ENCODE measurements at places on chromosomes 3 and 15. TPM values are rescaled to one million over a fixed set of nuclear protein-coding genes. Genes with fewer than 3 reads are reported as not detected.

Gene ZBTB47
- not detected for polyA plus RNA-seq

Gene TMOD3
- polyA plus RNA-seq, result 19.3 TPM

Gene CRBN
- 113 TPM for polyA plus RNA-seq

Gene FAM81A
- 23.1 TPM for polyA plus RNA-seq

Gene SNAP23
- polyA plus RNA-seq, result 173 TPM

Gene GREM1
- polyA plus RNA-seq, result not detected

Gene RTP3
- not detected for polyA plus RNA-seq

Gene CD86
- 55.8 TPM for polyA plus RNA-seq

Gene PLA2G4D
- not detected for polyA plus RNA-seq

- no peak overlapping the region for H3K4me3 ChIP-seq
- DNase-seq, result no peak
- no peaks in the 10 kb centered on the region for H3K36me3 ChIP-seq
- H3K27ac ChIP-seq, result no peak overlapping the region
- peaks cover 30% of the 10 kb centered on the region for H3K27me3 ChIP-seq
- no peaks in the 10 kb centered on the region for H3K4me1 ChIP-seq
Observed at GRCh38 chr15:61755467-61755866, 304.8 kb downstream of the VPS13C start.

DNA sequence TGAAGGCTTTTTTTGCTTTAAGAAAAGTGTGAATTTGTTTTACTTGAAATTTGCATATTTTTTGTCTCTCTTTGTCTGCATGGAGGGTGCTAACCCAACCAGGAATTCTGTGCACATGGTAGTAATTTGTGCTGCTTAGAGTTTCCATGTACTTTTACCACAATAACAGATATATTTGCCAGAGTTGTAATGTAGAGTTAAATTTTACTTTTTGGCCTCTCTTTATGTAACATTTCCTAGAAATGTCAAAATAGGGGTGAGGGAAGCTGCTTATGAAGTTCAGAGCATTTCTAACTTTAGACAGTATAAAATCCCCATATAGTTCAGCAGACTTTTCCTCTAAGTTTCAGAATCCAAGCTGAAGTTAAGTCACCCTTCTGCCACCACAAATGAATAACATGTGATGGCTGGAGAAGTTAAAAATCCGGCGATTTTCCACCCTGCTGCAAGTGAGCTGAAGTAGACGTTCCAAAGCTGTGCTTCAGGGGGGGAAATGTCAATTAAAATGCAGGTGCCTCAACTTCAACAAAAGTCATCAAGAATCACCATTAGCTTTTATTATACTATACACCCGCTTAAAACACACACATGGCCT lies 385.7 kb upstream of the NR2F2 start:
- H3K4me3 ChIP-seq, result no peak overlapping the region
- no peaks in the 10 kb centered on the region for H3K4me1 ChIP-seq
- H3K36me3 ChIP-seq, result no peaks in the 10 kb centered on the region
- H3K27me3 ChIP-seq, result no peaks in the 10 kb centered on the region
- H3K27ac ChIP-seq, result no peak overlapping the region
- DNase-seq, result no peak

- H3K4me3 ChIP-seq, result no peak overlapping the region
- H3K36me3 ChIP-seq, result no peaks in the 10 kb centered on the region
- H3K27ac ChIP-seq, result no peak overlapping the region
- H3K4me1 ChIP-seq, result no peaks in the 10 kb centered on the region
- H3K27me3 ChIP-seq, result no peaks in the 10 kb centered on the region
Observed at GRCh38 chr3:73827204-73827603, 202.5 kb upstream of the PDZRN3 start.

GRCh38 chr3:13011573-13012220 lies 61.5 kb downstream of the IQSEC1 start:
- H3K27ac ChIP-seq, result peak overlapping the region; percentile 100
- H3K36me3 ChIP-seq, result peaks cover 4% of the 10 kb centered on the region
- DNase-seq, result peak; percentile 93
- H3K4me3 ChIP-seq, result peak overlapping the region; percentile 75
- peaks cover 72% of the 10 kb centered on the region for H3K4me1 ChIP-seq
- no peaks in the 10 kb centered on the region for H3K27me3 ChIP-seq

DNA sequence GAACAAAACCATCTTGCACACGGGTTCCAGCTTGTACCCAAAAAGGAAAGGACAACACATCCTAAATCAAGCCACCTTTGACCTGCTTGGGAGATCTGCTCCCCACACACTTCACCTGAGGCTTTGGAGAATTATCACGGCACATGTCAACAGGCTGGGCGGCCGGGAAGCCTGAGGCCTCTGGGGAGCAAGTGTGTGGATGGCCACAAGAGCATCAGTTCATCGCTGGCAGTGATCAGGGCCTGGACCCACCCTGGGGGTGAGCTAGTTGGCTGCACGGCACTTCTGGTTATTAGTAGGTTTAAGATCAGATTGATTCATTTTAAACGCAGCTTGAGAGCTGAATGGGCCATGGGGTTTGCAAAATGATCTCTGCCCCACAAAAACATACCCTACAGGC lies 108.5 kb downstream of the CHSY1 start:
- no peak overlapping the region for H3K4me3 ChIP-seq
- H3K36me3 ChIP-seq, result no peaks in the 10 kb centered on the region
- H3K4me1 ChIP-seq, result peaks cover 17% of the 10 kb centered on the region
- H3K27ac ChIP-seq, result no peak overlapping the region
- no peak for DNase-seq

DNA sequence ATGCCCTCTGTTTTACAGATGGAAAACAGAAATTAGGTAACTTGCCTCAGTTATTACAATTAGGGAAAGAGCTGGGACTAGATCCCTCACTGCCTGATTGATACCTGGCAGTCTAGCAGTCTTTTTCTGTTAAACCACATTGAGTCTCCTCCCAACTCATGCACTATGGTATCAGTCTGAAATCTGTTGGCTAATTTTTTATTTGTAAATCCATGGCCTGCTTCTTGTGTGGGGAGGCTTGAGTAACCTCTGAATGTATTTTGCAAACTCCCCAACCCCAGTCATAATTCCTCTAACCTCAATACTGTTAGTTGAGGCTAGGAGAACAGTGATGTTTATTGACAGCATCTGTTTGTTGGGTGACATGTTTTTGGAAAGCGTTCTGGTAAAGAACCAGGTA lies 35.9 kb downstream of the TMOD3 start:
- H3K36me3 ChIP-seq, result peaks cover 41% of the 10 kb centered on the region
- H3K4me3 ChIP-seq, result no peak overlapping the region
- H3K4me1 ChIP-seq, result peaks cover 18% of the 10 kb centered on the region
- H3K27ac ChIP-seq, result no peak overlapping the region
- DNase-seq, result no peak

GRCh38 chr3:50623840-50624474 lies 7.0 kb downstream of the MAPKAPK3 start:
- no peak for DNase-seq
- no peaks in the 10 kb centered on the region for H3K36me3 ChIP-seq
- peak overlapping the region; percentile 70 for H3K4me3 ChIP-seq
- H3K27ac ChIP-seq, result no peak overlapping the region
- peaks cover 61% of the 10 kb centered on the region for H3K4me1 ChIP-seq
- no peaks in the 10 kb centered on the region for H3K27me3 ChIP-seq

DNA sequence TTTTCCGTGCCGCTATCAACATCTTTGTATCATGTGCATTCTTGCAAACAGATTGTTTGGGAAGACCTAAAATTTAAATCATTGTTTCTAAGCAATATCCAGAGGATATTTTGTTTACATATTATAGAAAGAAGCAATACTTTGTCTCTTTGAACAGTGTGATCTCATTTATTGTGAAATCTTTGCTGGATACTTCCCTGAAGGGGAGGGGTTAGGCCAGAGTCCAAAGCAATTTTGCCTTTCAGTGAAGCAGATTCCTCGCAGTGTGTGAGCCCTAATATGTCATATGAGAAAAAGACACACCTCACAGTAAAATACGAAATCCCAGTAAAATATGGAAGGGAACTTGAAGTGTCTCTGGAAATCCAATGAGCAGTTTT lies 158.7 kb upstream of the SLCO3A1 start:
- no peak overlapping the region for H3K27ac ChIP-seq
- no peaks in the 10 kb centered on the region for H3K36me3 ChIP-seq
- no peaks in the 10 kb centered on the region for H3K4me1 ChIP-seq
- H3K4me3 ChIP-seq, result no peak overlapping the region
- DNase-seq, result no peak
- no peaks in the 10 kb centered on the region for H3K27me3 ChIP-seq

GRCh38 chr3:194824100-194824499 lies 138.4 kb downstream of the FAM43A start:
- H3K27ac ChIP-seq, result no peak overlapping the region
- no peaks in the 10 kb centered on the region for H3K4me1 ChIP-seq
- H3K4me3 ChIP-seq, result no peak overlapping the region
- no peaks in the 10 kb centered on the region for H3K36me3 ChIP-seq
- no peak for DNase-seq

GRCh38 chr15:92896561-92896960 lies 3.6 kb upstream of the CHD2 start:
- H3K4me3 ChIP-seq, result peak overlapping the region; percentile 50
- H3K27me3 ChIP-seq, result no peaks in the 10 kb centered on the region
- peaks cover 19% of the 10 kb centered on the region for H3K36me3 ChIP-seq
- H3K27ac ChIP-seq, result peak overlapping the region; percentile 39
- no peak for DNase-seq

- H3K27ac ChIP-seq, result no peak overlapping the region
- H3K27me3 ChIP-seq, result no peaks in the 10 kb centered on the region
- no peak overlapping the region for H3K4me3 ChIP-seq
- no peaks in the 10 kb centered on the region for H3K4me1 ChIP-seq
- H3K36me3 ChIP-seq, result no peaks in the 10 kb centered on the region
Observed at GRCh38 chr3:189589179-189589569, 42.0 kb upstream of the TP63 start.

DNA sequence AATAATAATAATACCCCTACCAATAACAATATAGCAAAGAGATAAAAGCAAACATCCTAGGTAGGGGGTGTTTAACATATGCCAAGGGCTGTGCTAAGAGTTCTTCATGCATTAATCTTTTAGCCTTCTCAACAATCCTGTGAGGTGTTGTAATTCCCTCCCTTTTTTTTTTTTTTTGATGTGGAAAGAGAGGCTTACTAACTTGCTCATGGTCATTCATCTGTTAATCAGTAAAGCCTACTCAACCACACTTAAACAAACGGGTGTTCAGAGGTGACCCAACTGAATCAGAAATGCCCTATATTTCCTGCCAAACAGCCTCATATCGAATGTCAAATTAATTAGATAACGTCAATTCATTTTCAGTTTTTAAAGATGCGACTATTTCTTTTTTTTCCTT lies 232.1 kb downstream of the CTNNB1 start:
- H3K27ac ChIP-seq, result no peak overlapping the region
- H3K4me3 ChIP-seq, result no peak overlapping the region
- H3K27me3 ChIP-seq, result no peaks in the 10 kb centered on the region
- H3K36me3 ChIP-seq, result no peaks in the 10 kb centered on the region
- DNase-seq, result no peak
- H3K4me1 ChIP-seq, result no peaks in the 10 kb centered on the region

GRCh38 chr3:60839246-60839645 lies 412.0 kb downstream of the FHIT start:
- DNase-seq, result no peak
- H3K4me1 ChIP-seq, result no peaks in the 10 kb centered on the region
- no peak overlapping the region for H3K27ac ChIP-seq
- H3K36me3 ChIP-seq, result no peaks in the 10 kb centered on the region
- no peak overlapping the region for H3K4me3 ChIP-seq

DNA sequence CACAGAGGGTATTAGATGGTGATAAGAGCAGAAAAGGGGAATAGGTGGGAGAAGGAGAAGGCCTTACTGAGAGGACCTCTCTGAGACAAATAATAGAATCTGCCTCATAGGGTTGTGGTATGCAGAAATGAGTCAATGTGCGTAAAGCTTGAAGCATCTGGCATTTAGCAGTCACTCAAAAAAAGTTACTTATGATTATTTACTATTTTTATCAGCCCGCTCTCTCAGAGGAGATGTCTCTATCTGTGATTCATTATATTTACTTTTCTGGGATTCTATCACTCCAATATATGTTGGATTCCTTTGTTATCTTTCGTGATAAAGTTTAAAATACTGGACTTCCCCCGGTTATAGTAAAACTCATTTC lies 4.6 kb upstream of the TM4SF1 start:
- no peak overlapping the region for H3K27ac ChIP-seq
- DNase-seq, result no peak
- H3K36me3 ChIP-seq, result no peaks in the 10 kb centered on the region
- H3K4me1 ChIP-seq, result peaks cover 7% of the 10 kb centered on the region
- peaks cover 24% of the 10 kb centered on the region for H3K27me3 ChIP-seq

- no peaks in the 10 kb centered on the region for H3K4me1 ChIP-seq
- no peak for DNase-seq
- no peak overlapping the region for H3K4me3 ChIP-seq
- H3K27me3 ChIP-seq, result no peaks in the 10 kb centered on the region
- no peaks in the 10 kb centered on the region for H3K36me3 ChIP-seq
- no peak overlapping the region for H3K27ac ChIP-seq
Observed at GRCh38 chr15:82968066-82968465, 15.5 kb upstream of the HOMER2 start.

DNA sequence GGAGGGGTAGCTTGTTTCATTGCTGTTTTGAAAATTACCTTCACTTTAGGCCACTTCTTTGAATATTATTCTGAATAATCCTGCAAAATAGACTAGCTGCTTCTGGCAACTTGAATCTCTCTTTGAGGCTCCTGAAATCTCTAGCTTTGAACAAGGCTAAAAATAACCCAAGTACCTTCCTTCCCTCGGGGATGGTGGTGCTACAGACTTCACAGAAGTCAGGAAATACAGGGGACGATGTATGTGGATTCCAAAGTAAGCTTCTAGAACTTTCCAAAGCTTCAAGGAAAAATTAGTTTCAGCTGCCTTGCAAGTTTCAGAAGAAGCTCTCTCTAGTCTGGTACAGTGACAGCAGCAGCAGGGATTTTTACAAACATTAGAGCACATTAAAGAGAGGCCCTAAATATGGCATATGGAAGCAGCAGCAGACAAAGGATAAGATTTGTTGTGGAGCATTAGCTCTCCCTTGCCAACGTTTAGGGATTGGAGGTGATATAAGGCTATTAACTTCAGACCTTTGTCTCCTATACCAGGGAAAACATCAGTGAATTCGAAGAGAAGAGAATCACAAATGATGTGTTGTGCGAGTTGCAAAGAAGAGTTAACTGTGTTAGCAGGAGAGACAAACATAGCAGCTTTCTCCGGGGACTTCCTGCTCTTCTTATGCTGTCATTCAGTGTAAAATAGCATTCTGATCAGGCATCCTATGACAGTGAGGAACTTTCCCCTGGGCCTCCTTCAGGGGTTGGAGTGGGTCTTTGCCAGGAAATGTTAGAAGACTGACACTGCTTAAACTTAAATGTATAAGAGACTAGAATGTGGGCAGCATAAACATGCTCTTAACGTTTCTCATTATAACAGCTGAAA lies 783.0 kb upstream of the ARPP21 start:
- H3K36me3 ChIP-seq, result no peaks in the 10 kb centered on the region
- H3K4me1 ChIP-seq, result no peaks in the 10 kb centered on the region
- H3K27me3 ChIP-seq, result no peaks in the 10 kb centered on the region
- no peak overlapping the region for H3K27ac ChIP-seq
- no peak for DNase-seq

GRCh38 chr3:10936686-10937085 lies 55.9 kb upstream of the SLC6A1 start:
- peaks cover 10% of the 10 kb centered on the region for H3K27me3 ChIP-seq
- H3K4me3 ChIP-seq, result no peak overlapping the region
- no peaks in the 10 kb centered on the region for H3K4me1 ChIP-seq
- no peaks in the 10 kb centered on the region for H3K36me3 ChIP-seq
- H3K27ac ChIP-seq, result no peak overlapping the region

Measured in naive B cell (primary cell).